ENCODE measurements at places on chromosomes 4 and X. TPM values are rescaled to one million over a fixed set of nuclear protein-coding genes. Genes with fewer than 3 reads are reported as not detected.

PITX2 gene
- total RNA-seq = not detected

AFM gene
- not detected for total RNA-seq

SUPT20HL1 gene
- total RNA-seq = not detected

CD40LG gene
- not detected for total RNA-seq

TMSB15C gene
- total RNA-seq = 35.7 TPM

PPEF2 gene
- under 0.01 TPM for total RNA-seq

TEX13A gene
- total RNA-seq = not detected

RIPPLY1 gene
- 0.25 TPM for total RNA-seq

MAGEB2 gene
- total RNA-seq = not detected

USP17L27 gene
- not detected for total RNA-seq

GSX2 gene
- 1.7 TPM for total RNA-seq

TREX2 gene
- total RNA-seq = 0.25 TPM

HTN1 gene
- total RNA-seq = not detected

ADGRA3 gene
- total RNA-seq = 46.5 TPM
